ENCODE measurements at places on chromosomes 4 and X.
A peak's percentile ranks its signal among the peaks of the same experiment; 100 is the strongest.

DNA sequence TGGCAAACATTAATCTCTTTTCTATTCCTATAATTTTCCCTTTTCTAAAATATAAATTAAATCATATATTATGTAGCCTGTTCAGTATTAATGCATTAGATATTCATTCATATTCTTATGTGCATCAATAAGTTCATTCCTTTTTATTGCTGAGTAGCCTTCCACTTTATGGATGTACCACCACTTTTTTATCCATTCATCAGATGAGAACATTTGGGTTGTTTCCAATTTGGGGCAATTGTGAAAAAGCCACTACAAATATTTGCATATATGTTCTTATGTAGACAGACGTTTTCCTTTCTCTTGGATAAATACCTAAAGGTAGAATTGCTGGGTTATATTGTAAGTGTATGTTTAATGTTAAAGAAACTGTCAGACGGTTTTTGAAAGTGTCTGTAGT, 79.4 kb upstream of the MAPK10 start:
- no peak for DNase-seq

GRCh38 chrX:8984231-8984630, 49.7 kb downstream of the FAM9B start:
- no peak for DNase-seq

DNA sequence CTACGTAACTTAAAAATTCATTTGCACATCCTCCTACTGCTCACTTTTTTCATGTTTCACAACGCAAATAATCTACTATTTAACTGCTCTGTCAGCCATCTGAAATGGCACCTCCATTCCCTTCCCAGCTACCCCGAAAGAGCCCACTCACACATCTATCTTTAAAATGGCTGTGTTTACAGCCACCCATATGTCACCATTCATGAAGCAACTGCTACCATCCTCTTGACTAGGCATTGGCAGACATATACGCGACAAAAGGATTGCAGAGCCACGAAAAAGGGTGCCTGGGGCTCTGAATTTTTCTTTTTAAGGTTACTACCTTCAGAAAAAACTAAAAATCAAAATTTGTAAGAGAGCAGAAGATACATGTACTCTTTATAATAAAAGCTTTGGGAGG, 11.5 kb downstream of the SH3RF1 start:
- no peak for DNase-seq

DNA sequence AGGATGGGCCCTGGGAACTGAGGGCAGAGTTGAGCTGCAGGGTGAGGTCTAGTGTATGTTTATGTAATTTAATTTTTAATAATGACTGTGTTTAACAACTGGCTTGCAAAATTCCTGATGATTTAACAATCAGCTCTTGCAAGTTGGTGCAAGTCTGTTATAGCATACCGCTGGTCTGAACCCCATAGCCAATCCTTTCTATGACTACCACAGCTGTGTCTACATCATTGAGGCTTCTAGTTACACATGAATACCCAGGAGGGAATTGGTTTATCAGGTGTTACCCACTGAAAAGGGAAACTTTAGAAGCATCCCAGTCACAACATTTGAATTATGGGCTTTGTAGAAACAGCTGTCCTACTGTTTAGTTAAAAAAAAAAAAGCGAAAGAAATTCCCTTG, 38.3 kb downstream of the SUPT20HL1 start:
- DNase-seq: peak; percentile 68

DNA sequence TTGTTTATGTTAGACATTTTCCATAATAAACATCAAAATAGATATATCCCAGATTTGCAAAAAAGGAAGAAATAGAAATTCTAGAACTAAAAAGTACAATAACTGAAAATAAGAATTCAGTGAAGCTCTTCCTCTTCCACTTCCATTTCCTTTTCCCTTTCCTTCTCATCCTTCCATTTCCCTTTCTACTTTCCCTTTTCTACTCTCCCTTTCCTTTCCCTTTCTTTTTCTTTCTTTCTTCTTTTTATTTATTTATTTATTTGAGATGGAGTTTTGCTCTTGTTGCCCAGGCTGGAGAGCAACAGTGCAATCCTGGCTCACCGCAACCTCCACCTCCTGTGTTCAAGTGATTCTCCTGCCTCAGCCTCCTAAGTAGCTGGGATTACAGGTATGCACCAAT, 30.6 kb upstream of the OPHN1 start:
- DNase-seq: no peak

DNA sequence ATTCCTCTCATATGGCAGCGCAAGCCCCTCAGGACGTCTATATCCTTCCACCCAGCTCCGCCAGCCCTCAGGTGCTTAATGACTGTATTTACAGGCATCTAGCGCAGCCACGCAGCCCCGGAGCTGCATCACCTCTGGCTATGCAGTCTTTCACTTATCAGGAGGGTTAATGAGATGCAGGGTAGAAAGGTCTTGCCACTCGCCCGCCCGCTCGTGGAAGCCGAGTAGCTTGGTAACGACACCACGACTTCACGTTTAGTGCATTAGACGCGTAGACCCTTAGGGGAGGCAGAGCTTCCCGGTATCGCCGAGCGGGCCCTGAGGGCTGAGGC, 1.5 kb upstream of the SLC16A2 start:
- peak; percentile 5 for DNase-seq
